ENCODE measurements at places on chromosomes 16 and 17. TPM values are rescaled to one million over a fixed set of nuclear protein-coding genes. Genes with fewer than 3 reads are reported as not detected.

DNA sequence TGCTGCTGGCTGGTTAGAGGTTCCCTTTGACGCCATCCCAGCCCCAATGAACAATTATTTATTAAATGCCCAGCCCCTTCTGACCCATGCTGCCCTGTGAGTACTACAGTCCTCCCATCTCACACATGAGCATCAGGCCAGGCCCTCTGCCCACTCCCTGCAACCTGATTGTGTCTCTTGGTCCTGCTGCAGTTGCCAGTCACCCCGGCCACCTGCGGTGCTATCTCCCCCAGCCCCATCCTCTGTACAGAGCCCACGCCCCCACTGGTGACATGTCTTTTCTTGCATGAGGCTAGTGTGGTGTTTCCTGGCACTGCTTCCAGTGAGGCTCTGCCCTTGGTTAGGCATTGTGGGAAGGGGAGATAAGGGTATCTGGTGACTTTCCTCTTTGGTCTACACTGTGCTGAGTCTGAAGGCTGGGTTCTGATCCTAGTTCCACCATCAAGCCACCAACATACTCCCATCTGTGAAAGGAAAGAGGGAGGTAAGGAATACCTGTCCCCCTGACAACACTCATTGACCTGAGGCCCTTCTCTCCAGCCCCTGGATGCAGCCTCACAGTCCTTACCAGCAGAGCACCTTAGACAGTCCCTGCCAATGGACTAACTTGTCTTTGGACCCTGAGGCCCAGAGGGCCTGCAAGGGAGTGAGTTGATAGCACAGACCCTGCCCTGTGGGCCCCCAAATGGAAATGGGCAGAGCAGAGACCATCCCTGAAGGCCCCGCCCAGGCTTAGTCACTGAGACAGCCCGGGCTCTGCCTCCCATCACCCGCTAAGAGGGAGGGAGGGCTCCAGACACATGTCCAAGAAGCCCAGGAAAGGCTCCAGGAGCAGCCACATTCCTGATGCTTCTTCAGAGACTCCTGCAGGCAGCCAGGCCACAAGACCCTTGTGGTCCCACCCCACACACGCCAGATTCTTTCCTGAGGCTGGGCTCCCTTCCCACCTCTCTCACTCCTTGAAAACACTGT, 11.3 kb downstream of the CX3CL1 start:
- DNase-seq, result peak; percentile 49
- no peak overlapping the region for H3K4me3 ChIP-seq
- peak overlapping the region; percentile 23 for H3K27ac ChIP-seq
- no peaks in the 10 kb centered on the region for H3K4me1 ChIP-seq

DNA sequence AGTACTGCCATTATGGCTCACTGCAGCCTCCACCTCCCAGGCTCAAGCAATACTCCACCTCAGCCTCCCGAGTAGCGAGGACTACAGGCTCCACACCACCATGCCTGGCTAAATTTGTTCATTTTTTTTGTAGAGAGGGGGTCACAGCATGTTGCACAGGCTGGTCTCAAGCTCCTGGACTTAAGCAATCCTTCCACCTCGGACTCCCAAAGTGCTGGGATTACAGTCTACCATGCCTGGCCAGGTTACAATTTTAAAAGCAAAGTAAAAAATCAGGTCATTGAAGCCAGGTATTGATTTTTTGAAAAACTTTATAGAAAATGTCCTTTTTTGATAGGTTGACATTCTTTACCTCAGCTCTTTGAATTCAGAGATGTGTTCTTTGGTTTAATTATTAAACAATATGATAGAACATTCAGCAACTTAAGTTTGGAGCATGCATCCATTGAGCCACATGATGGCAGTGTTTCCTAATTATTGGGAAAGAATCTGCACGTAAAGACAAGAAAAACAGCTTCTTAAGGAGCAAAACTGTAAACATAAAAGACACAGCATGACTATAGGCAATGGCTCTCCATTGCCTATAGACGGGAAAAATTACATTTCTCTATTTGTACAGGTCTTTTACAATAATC, 1.7 kb upstream of the SLC16A11 start:
- peaks cover 19% of the 10 kb centered on the region for H3K4me1 ChIP-seq
- H3K4me3 ChIP-seq, result peak overlapping the region; percentile 27
- H3K36me3 ChIP-seq, result no peaks in the 10 kb centered on the region
- H3K27me3 ChIP-seq, result peaks cover 15% of the 10 kb centered on the region
- DNase-seq, result no peak

GRCh38 chr17:45940293-45940692, 45.9 kb downstream of the MAPT start:
- H3K36me3 ChIP-seq, result no peaks in the 10 kb centered on the region
- no peaks in the 10 kb centered on the region for H3K4me1 ChIP-seq
- H3K4me3 ChIP-seq, result no peak overlapping the region
- no peaks in the 10 kb centered on the region for H3K27me3 ChIP-seq

SLC5A2 gene
- total RNA-seq, result not detected

HELZ gene
- 14.7 TPM for total RNA-seq

All from uterus (tissue), 4 donors.